ENCODE measurements at places on chromosomes 7 and 10. TPM values are rescaled to one million over a fixed set of nuclear protein-coding genes. Genes with fewer than 3 reads are reported as not detected.

VIPR2 gene
- total RNA-seq, result not detected

WDR91 gene
- 37.8 TPM for total RNA-seq

DYNC1I1 gene
- 0.52 TPM for total RNA-seq

AQP1 gene
- total RNA-seq, result 4.4 TPM

GRCh38 chr10:103327906-103328305 lies 23.0 kb downstream of the PCGF6 start:
- no peak for DNase-seq

GRCh38 chr10:3491571-3491970 lies 293.4 kb downstream of the KLF6 start:
- no peak for DNase-seq

- no peak for DNase-seq
These were observed 32.2 kb downstream of the MAD1L1 start for GRCh38 chr7:2200584-2200980.

DNA sequence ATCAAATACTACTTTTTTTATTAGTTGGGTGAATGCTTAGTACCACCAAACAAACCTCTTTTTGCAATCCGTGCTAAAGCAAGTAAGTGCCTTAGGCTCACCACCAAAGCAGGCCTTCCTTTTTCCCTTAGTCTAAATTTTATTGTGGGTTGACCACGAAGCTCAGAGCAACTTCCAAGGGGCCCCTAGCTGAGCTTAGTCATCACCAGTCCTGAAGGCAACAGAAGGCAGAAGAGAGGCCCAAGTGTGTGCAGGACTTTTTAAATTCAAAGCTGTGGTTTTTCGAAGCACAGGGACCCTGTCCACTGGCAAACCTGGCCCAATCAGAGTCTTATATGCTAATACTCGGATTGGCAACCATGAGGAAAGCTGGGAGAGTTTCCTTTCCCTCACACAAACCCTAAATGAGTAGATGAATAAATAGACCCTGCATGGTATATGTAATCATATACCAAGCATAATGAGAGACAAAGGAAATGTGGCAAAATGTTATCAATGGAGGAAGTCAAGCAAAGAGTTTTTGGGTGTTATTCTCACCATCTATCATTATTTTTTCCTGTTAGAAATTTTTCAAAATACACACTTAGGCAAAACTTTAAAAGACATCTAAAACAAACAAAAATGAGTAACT lies 453.2 kb upstream of the GALNT17 start:
- DNase-seq, result peak; percentile 76

DNA sequence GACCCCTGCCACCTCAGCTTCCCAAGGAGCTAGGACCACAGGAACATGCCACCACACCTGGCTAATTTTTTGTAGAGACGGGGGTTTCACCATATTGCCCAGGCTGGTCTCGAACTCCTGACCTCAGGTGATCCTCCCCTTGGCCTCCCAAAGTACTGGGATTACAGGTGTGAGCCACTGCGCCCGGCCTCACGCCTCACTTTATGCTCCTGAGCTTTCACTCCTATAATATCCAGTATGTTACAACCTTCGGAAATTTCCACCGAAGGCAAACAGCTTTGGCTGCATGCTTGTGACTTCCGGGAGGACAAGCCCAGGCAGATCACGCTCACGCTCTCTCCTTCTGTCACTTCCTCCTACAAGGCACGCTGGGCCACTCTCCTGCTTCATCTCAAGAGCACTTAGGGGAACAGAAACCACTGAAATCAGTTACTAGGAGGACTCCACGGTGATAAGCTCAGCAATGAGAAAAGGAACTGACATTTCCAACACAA lies 4.4 kb upstream of the MAD1L1 start:
- DNase-seq, result no peak

DNA sequence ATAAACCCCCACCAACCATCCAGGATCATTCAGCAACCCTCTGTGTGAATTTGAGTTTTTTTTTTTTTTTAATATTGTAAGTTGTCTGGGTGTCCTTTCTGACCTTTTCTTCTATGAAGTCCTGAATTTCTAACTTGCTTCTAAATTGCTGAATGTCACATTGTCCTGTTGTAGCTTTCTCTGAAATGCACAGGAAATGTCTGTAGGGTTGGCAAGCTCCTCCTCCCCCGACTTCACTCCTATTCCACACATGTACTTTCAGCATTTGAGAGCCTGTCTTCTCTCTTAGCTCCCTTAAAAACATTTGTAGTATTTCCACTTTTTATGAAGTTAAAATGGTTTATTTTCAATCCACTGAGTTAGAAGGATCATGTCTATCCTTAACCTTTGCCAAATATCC lies 3.3 kb upstream of the CNNM2 start:
- no peak for DNase-seq
